Smooth muscle cell of trachea (primary cell): ENCODE measurements at places on chromosomes 6 and 20. TPM values are rescaled to one million over a fixed set of nuclear protein-coding genes. Genes with fewer than 3 reads are reported as not detected.

SYCP2 gene
- 0.44 and 0.50 TPM in 2 replicates for total RNA-seq

HLA-DPA1 gene
- total RNA-seq = 1.7 and 2.8 TPM in 2 replicates

MRS2 gene
- 19.8 and 19.9 TPM in 2 replicates for total RNA-seq

EDN3 gene
- total RNA-seq = not detected in 2 replicates

FOXS1 gene
- total RNA-seq = not detected in 2 replicates

TPBG gene
- 69.0 and 71.4 TPM in 2 replicates for total RNA-seq

NHLRC1 gene
- total RNA-seq = 4.7 and 5.6 TPM in 2 replicates

OR2B6 gene
- total RNA-seq = not detected in 2 replicates

CST5 gene
- not detected in 2 replicates for total RNA-seq

HLA-DOA gene
- under 0.01 TPM in 1 of 2 replicates, not detected in the other for total RNA-seq

PAK5 gene
- under 0.01 TPM in 1 of 2 replicates, not detected in the other for total RNA-seq

SSTR4 gene
- total RNA-seq = not detected in 2 replicates

TFAP2C gene
- not detected in 2 replicates for total RNA-seq

STX11 gene
- total RNA-seq = 0.50 and 0.87 TPM in 2 replicates

SMPDL3A gene
- 18.0 and 47.1 TPM in 2 replicates for total RNA-seq

GGTLC1 gene
- not detected in 2 replicates for total RNA-seq

IPCEF1 gene
- total RNA-seq = under 0.01 and 0.58 TPM in 2 replicates

CD24 gene
- 0.33 and 1.9 TPM in 2 replicates for total RNA-seq

HTR1E gene
- total RNA-seq = not detected in 2 replicates
